Panc1 (cell line): ENCODE measurements at places on chromosomes 12 and 14. TPM values are rescaled to one million over a fixed set of nuclear protein-coding genes. Genes with fewer than 3 reads are reported as not detected.

Gene OR4E2
- total RNA-seq, result not detected

Gene YY1
- total RNA-seq, result 71.3 TPM

GRCh38 chr12:116284396-116284795, 6.9 kb upstream of the MED13L start:
- DNase-seq, result no peak

- DNase-seq, result no peak
These were observed 41.3 kb upstream of the PNMA1 start for GRCh38 chr14:73755434-73756014.

GRCh38 chr12:94071258-94071657, 77.1 kb upstream of the PLXNC1 start:
- DNase-seq, result no peak

Gene HOXC13
- 93.5 TPM for total RNA-seq

Gene APOLD1
- total RNA-seq, result 4.1 TPM
